Activated CD8-positive, alpha-beta memory T cell treated with anti-CD3 and anti-CD28 coated beads, Interleukin-2, amount 50 U/mL, for 48 hours (primary cell): ENCODE measurements at places on chromosomes 7 and 10.
A peak's percentile ranks its signal among the peaks of the same experiment; 100 is the strongest.

- no peak for DNase-seq
Observed at GRCh38 chr10:132099389-132100090, 33.8 kb downstream of the JAKMIP3 start.

GRCh38 chr10:118300320-118300719 lies 41.8 kb downstream of the FAM204A start:
- no peak for DNase-seq

DNA sequence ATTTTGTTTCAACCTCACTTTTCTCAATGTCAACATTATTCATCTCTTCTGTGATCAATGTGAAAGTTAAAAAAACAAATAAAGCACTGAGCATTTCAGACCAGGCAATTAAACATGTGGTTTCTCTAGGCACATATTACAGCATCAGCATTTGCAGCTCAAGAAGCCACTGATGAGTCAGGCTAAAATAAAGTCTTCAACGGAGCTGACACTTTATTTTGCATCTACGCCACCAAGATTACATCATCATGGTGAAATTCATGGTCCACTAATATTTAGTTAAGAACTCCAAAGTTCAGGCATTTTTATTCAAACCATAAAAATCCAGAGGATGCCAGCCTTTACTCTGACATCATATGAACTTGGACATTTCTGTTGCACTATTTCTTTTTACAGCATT lies 33.0 kb downstream of the MAGI2 start:
- DNase-seq, result no peak

DNA sequence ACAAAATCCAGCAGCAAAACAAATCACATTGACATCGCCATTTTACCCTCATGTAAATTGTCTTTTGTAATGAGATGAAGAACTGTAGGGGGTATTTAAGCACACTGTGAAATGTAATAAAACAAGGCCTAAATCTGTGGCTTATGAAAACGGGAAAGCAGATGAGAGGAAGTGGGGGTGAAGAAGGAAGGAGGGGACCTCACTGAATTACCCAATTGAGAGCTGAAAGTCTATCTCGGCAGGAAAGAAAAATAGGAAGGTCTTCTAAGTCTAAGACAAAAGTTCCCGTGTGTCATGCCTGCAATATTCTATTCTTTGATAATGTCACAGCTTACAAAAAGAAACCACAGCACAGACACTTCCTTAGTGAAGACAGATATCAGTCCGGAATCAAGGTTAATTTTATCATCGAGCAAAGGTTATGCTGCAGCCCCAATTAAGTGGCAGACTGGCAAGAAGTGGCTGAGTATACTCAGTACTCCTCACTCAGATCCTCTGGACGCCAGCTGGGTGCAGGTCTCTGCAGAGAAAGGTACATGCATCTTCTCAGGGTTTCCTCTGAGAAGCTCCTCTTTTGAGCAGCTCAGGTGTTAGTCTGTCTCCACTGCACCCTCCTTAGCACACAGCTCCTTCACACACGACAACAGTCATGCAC lies 239.7 kb downstream of the FANK1 start:
- no peak for DNase-seq

DNA sequence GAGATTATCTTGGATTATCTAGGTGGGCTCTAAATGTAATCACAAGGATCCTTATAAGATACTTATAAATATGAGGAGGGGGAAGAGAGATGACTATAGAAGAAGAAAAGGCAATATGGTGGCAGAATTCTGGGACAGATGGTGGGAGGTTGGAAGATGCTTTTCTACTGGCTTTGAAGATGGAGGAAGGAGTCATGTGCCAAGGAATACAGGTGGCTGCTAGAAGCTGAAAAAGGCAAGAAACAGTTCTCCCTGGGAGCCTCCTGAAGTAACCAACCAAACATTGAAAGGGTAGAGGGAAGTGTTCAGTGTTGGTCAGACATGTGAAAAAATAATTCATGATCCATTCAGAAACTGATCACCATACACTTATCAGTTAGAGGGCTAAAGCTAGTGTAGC lies 213.3 kb downstream of the WDR11 start:
- no peak for DNase-seq

DNA sequence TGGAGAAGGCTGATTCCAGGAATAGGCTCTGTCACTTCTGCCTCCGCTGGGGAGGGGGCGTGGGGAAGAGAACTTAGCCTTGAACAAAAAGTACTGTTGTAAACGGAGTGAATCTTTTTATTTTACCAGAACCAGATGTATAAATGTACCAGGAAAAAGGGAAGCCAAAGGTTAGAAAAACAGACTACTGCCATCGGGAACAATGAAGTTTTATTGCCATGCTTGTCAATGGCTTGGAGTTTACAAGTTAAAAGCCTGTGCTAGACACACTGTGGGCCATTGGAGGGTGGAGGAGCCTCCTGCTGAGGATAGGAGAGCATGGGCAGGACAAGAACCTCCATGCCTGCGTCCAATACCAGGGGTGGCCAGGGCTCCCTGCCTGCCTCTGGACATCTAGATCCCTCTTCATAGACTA lies 161.7 kb upstream of the LYZL2 start:
- no peak for DNase-seq

- no peak for DNase-seq
Observed at GRCh38 chr10:95561864-95562177, 650 bp upstream of the SORBS1 start.

GRCh38 chr10:10396601-10397000 lies 621.1 kb upstream of the CELF2 start:
- DNase-seq, result no peak

- peak; percentile 29 for DNase-seq
Observed at GRCh38 chr7:159099711-159100231, 44.9 kb downstream of the VIPR2 start.

DNA sequence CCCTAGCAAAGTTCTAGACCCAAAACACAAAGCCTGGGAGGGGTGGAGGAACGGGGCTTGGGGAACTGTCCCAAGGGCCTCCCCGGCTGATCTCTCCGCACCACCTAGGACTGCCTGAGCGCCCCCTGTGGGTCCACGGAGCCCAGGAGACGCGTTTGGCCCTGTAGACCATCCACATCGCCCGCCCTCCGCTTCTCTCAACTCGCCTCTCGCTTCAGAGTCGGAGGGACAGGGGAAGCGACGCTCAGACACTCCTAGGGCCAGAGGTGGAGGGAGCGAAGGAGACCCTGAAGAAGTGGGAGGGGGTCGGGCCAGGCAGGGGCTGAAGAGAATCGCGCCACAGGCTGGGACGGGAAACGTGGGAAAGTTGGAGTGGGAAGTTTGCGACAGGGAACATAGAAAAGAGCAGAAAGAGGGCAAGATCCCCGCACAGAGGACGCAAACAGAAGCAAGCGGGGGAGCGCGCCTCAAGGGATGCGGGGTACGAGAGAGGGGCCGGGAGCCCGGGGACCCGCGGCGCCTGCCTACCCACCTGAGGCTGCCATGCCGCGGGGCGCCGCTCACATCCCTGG lies 378 bp downstream of the PIK3AP1 start:
- DNase-seq, result peak; percentile 84

- no peak for DNase-seq
Observed at GRCh38 chr7:17405786-17406185, 107.3 kb downstream of the AHR start.

DNA sequence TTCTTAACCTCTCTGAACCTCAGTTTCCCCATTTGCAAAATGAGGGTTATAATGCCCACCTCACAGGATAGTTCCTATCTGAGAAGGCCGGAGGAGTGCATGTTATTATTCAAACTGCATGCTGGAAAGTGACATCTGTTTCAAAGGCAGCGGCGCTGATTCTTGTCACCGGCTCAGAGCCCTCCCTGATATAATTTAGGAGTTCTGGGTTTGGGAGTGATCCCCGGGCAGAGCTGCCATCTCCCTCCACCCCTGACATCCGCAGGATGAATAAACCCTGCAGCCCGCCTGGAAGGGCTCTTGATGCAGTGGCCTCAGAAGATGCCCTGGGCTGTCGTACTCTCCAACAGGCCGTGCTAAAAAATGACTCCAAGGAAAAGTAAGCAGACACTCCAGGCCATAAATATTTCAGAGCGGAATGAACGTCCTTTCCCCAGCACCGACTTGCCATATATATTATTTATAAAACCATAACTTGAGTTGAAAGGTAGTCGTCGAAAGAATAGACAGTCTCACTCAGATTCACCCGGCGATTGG lies 47.0 kb upstream of the MYL10 start:
- DNase-seq, result no peak

DNA sequence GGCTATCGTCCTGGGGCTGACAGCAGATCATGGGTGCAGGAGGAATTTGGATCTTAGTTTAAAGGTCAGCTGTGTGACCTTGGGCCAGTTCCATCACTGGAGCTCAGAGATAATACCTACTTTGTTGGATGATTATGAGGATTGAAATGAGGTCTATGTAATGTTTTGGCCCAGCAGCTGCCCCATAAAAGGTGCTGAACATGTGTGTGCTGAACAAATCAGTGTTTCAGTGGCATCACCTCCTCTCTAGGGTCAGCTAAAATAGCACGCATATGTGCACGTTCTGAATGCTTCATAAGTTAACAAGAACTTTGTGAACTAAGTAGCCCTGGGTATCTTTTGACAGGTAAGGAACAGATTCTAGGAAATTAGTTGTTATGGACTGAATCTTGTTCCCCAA lies 84.8 kb upstream of the LRRC18 start:
- no peak for DNase-seq

DNA sequence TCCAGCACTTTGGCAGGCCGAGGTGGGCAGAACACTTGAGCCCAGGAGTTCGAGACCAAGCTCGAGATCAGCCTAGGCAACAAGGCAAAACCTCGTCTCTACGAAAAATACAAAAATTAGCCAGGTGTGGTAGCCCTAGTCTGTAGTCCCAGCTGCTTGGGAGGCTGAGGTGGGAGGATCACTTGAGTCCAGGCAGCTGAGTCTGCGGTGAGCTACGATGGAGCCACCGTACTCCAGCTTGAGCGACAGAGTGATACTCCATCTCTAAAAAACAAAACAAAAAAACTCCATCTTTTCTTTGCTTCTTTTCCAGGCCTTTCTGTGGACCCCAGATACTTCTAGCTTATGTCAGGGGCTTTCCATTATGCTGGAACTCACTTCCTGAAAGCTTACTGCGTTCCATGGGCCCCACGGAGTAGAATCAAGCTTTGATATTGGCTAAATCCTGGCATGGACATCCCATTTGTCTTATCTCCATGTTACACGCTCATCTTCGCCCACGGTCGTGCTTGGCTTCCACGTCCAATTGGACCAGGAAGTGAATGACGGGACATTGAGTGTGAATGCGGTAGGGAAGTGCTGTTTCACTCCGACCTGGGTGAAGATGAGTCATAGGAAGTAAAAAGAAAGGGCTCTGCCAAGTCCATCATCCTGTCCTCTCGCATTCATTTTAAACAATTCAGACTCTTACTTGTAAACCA lies 45.7 kb downstream of the FAM171A1 start:
- DNase-seq, result no peak

GRCh38 chr7:138556771-138557484 lies 96.9 kb downstream of the TRIM24 start:
- DNase-seq, result no peak

GRCh38 chr7:114921631-114922025 lies 266 bp upstream of the MDFIC start:
- peak; percentile 68 for DNase-seq

GRCh38 chr10:48554246-48554645 lies 50.6 kb downstream of the ARHGAP22 start:
- DNase-seq, result peak; percentile 35

- DNase-seq, result no peak
Observed at GRCh38 chr10:116815641-116816415, 33.5 kb upstream of the ENO4 start.

- peak; percentile 50 for DNase-seq
Observed at GRCh38 chr10:46270086-46270811, 16.5 kb upstream of the ANTXRL start.

DNA sequence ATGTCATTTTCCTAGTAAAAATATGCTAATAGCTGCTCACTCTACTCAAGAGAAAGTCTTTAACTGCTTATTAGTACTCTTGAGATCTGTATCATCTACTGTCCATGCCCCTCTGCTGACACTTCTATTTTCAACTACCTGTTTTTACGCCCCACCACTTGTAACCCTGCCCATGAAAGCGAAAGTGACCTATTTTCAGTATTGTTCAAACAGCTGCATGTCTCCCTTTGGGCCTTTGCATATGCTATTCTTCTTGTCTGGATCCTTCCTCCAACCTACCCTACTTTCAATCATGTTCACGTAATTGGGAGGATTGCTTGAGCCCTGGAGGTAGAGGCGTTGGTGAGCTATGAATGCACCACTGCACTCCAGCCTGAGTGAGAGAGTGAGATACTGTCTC lies 1481.3 kb downstream of the GATA3 start:
- no peak for DNase-seq

- no peak for DNase-seq
Observed at GRCh38 chr7:24755541-24756407, 1.5 kb downstream of the GSDME start.
